ENCODE measurements at places on chromosomes 4 and X.

GRCh38 chr4:52110171-52110570 lies 59.1 kb downstream of the SPATA18 start:
- DNase-seq, result no peak

DNA sequence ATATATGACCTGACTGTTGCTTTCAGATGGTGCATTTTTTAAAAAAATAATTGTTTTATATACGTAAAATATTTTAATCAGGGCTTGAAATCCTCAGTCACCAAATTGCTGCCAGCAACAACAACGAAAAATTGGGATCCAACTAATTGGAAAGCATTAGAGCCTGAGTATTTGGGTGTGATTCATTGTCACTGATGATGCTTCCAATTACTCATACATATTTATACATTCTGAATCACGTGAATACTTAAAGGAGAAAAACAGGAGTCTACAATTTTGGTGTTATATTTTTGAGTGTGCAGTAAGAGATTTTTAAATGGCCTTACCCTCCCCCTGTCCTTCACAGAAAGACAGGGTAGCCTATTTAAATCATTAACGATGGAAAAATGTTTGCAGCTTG lies 765.6 kb upstream of the TENM3 start:
- no peak for DNase-seq

DNA sequence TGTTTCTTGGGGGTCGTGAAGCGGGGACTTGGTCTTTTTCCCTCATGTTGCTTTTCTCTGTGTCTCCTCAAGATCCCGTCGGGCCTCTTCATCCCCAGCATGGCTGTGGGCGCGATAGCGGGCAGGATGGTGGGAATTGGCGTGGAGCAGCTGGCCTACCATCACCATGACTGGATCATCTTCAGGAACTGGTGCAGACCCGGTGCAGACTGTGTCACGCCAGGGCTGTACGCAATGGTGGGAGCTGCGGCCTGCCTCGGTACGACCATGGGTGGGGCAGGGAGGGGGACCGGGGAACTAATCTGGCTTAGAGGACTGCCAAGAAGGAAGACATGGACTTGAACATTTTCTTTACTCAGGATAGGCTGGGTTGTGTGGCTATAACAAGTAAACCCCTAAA lies 55.6 kb downstream of the CLCN4 start:
- DNase-seq, result no peak

GRCh38 chr4:158236304-158237030 lies 26.2 kb downstream of the TMEM144 start:
- DNase-seq, result no peak

GRCh38 chr4:184506527-184507121 lies 32.3 kb upstream of the IRF2 start:
- DNase-seq, result no peak

- DNase-seq, result no peak
These were observed 113.3 kb downstream of the TRAPPC11 start for GRCh38 chr4:183772361-183772760.

- no peak for DNase-seq
These were observed 559.1 kb downstream of the ZNF674 start for GRCh38 chrX:45986081-45986480.

GRCh38 chrX:115367455-115367854 lies 77.9 kb downstream of the LUZP4 start:
- DNase-seq, result no peak

DNA sequence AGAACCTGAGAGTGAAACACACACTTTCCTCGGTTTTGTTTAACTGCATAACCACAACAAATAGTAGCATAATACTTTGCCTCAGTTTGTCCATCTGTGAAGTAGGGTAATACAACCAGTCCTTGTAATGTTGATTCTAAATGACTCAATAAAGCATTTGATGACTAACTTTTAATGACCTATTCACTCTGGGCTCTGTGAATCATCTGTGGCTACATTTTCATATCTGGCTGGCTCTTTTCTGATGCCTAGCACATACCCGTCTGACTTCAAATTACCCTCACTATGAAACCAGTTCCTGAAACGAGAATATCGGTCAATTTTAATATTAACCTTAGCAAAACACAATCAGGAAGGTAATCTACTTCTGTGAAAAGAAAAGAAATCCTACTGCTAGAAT lies 151.0 kb downstream of the SH2D1A start:
- DNase-seq, result no peak

DNA sequence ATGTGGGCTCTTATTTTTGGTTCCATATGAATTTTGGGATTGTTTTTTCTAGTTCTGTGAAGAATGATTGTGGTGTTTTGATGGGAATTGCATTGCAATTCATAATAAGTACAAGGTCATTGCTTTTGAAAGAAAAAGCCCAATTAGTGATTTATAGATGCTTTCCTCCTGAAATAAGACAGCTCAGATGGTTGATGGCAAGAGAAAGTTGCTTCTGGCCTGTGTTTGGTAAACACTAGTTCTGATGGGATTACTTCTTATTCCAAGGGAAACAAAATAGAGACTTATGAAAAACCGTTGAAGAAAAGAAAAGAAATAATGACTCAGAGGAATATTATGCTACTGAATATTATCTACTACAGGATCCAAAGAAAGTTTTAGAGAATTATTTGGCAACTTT lies 144.9 kb downstream of the SPANXA1 start:
- no peak for DNase-seq

DNA sequence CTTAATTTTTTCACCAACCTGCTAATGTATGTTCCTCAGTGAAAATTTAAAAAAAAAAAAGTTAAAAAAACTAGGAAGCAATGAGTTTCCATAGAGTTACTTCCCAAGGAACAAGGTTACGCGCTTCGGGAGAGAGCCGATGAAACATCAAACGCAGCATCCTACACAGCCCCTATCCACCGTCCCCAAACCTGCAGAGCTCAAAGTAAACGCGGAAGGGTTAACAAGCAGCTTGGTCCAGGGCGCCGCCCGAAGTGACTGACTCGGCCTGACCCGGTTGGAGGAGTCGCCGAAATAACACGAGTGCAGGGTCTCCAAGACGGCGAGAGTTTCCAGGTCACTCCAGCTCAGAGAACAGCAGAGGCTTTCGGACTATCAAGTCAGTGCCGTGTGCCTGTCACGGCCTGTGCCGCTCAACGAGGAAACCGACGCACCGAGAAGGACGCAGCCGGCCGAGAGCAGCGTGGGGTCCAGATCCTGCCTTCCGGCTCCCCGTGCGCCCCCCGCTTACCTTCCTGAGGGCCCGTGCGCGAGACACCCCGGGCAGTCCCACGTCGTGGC lies 512 bp downstream of the NOP14 start:
- DNase-seq, result no peak

DNA sequence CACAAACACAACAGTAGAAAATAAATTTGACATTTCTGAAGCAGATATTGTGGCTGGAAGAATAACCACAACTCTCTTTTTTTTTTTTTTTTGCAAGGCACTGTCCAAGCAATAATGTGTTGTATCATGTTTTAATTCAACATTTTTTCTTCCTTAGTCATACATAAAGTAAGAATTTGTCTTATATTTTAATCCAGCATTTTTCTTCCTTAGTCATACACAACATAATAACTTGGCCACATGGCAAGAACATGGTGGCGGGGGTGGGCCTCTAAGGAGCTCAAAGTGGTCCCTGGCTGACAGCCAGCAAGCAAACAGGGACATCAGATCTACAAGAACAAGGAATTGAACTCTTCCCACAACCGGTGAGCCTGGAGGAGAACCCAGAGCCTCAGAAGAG lies 20.2 kb downstream of the FBXW7 start:
- DNase-seq, result no peak

- DNase-seq, result no peak
These were observed 80.9 kb downstream of the FAM114A1 start for GRCh38 chr4:38948551-38948950.

- no peak for DNase-seq
These were observed 443.9 kb upstream of the INTU start for GRCh38 chr4:127188847-127189246.

DNA sequence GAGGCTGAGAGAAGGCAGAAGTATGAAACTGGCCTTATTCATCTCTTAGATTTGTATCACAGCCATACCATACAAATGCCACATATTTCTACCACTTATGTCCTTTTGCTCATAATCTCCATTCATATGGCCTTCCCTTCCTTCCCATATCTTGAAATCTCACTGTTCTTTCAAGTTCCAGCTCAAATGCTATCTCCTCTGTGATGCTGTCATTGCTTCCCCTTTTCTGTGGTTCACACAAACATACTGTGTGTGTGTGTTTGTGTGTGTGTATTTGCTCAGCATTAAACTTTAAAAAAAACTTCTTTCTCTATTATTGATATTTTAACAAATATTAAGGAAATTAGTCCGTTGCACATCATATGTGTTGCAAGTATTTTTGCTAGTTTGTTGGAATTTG lies 26.7 kb downstream of the PHKA1 start:
- DNase-seq, result no peak

DNA sequence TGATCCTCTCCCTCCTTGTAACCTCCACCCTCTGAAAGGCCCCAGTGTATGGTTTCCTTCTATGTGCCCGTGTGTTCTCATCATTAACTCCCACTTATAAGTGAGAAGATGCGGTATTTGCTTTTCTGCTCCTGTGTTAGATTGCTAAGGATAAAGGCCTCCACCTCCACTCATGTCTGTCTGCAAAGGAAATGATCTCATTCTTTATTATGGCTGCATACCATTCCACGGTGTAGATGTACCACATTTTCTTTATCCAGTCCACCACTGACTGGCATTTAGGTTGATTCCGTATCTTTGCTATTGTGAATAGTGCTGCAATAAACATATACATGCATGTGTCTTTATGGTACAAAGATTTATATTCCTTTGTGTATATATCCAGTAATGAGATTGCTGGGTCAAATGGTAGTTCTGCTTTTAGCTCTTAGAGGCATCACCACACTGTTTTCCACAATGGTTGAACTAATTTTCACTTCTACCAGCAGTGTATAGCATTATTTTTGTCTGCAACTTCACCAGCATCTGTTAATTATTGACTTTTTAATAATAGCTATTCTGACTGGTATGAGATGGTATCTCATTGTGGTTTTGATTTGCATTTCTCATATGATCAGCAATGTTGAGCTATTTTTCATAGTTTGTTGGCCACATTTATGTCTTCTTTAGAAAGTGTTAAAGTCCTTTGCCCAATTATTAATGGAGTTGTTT lies 1030.9 kb downstream of the FSTL5 start:
- no peak for DNase-seq

DNA sequence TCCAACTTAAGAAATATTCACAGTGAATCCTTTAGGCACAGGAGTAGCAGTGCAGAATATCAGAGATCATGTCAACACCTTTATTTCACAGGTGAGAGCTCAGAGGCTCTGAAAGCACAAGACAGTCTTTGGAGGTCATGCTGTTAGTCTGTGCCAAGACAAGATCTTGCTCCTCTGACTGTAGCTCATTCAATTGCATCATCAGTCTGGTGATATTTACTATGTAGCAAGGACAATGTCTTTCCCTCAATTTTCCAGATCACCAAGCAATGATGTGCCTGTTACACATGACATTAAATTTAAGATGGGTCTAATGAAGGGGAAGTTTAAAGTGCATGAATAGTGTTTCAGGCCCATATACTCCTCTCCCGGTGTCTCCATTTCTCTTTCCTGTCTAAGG lies 277.5 kb downstream of the IL15 start:
- DNase-seq, result no peak

DNA sequence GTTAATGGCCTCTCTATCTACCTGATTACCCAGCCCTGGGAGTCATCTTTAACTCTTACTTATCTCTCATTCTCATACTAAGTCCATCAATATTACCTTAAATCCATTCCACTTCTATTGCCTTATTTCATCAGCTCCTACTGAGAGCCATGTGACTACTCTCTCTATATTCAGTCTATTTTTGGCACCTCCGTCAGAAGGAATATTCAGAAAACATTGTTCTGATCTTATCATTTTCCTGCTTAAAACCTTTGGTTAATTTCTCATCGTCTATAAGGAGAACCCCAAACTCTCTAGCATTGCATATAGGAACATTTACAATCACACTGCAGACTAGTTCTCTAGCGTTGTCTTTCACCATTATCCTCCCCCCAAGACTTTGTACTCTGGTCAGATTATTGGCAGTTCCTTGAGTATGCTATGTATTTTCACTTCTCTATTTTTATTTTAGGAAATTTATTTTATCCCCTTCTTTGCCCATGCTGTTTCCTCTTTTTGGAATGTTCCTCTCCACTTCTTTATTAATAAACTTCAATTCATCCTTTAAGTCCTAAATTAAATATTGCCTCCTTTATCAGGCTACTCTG lies 13.7 kb upstream of the AMMECR1 start:
- no peak for DNase-seq

DNA sequence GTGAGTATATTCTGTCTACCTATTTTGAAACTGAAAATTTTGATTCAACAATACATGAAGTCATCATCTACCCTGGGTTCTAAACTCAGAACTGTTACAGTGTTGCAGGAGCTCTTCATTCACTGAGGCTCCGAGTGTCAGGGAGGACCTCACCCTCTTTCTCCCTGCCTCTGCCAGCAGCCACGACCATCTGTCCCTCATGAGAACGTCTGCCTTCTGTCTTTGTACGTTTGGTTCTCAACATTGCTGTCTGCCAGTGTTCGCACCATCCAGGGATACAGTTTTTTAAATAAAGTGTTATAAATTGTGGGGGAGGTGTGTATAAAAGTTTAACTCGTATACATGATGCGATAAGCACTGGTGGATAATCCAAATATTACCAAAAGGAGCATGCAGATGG lies 55.5 kb downstream of the TRAPPC11 start:
- DNase-seq, result no peak

DNA sequence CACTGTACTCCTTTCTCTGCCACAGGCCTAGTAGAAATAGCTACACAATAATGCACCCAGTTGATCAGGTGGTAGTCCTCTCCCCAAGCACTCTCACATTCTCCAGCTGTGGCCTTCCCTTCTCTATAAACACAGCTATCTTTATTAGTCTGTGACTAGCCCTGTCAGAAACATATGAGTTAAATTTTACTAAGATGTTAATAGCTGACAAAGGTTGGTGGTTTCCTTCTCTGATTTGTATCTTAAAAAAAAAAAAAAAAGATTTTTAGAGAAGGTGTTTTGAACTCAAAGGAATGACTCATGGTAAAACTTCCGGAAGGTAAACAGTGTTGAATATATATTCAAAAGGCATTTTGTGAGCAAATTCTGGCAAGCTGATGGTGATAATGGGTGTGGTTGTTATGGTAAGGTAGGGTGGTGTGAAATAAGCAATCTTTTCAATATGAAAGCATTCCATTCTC lies 327.4 kb downstream of the PPP3CA start:
- DNase-seq, result no peak

DNA sequence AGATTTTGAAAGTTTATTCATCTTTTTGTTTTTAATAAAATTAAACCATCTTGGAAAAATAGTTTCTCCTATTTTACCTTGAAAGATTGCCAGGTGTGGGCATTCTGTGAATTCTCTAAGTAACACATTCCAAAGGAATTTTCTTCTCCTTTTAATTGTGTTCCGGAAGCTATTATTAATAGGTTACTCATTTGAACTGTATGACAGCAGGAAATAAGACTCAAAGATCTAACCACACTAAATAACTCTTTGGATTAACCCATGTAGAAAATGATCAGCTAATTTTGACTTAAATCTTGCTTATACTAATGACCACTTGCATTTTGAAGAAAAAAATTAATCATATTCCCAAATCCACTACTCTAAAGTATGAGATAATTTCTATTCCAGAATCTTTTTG lies 17.6 kb upstream of the CCNI start:
- no peak for DNase-seq

GRCh38 chr4:86185659-86186058 lies 174.2 kb downstream of the MAPK10 start:
- no peak for DNase-seq

All from activated CD4-positive, alpha-beta T cell treated with anti-CD3 and anti-CD28 coated beads for 1 hour (primary cell).